Caudate nucleus (tissue), 63 donors: ENCODE measurements at places on chromosomes 7 and 10.

DNA sequence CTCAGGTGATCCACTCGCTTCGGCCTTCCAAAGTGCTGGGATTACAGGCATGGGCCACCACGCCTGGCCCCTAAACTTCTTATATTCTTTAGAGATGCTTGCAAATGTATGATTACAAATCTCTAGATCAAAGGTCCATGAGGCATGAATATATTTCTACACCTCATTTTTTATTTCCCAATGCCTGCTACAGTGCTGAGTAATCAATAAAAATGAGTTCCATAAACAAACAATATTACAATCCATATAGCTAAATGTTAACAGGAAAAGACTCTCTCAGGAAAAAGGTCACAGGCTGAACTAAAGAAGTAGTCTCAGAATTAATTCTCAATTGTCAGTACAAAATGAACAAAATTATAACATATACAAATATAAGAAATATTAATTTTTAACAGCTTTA is 90.8 kb downstream of the LMBR1 start:
- DNase-seq: no peak

- DNase-seq: no peak
Measured at GRCh38 chr7:10802526-10802925, 171.1 kb upstream of the PHF14 start.

GRCh38 chr7:69429911-69430383 is 168.3 kb upstream of the AUTS2 start:
- DNase-seq: no peak

- DNase-seq: no peak
Measured at GRCh38 chr10:558891-559766, 130.3 kb downstream of the DIP2C start.

DNA sequence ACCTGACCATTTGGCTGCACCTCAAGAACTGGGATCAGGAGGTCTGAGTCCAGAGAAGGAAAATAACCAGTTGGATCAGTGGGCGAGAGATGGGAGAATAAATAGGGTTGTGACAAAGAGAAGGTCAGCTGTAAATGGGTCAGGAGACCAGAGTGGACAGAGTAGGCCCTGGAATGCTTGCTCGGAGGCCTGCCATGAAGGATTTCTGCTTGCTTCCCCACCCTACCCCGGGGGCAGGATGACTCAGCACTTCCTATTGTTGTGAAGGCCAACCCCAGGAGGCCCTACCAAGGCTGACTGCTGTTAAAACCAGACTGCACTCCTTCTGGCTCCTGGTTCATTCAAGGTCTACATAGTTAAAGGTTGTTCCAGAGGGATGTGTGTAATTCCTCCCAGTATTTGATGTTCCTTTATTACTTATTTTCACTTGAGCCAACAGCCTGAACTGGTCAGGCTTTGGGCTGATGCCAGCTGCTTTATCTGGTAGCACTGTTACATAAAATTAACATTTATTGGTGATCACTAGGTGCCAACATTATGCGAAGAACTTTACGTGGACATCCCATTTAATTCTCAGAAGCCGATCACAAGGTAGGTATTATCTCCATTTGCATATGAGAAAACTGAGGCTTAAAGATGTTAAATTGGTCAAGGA is 27.3 kb upstream of the IFRD1 start:
- DNase-seq: peak; percentile 4

DNA sequence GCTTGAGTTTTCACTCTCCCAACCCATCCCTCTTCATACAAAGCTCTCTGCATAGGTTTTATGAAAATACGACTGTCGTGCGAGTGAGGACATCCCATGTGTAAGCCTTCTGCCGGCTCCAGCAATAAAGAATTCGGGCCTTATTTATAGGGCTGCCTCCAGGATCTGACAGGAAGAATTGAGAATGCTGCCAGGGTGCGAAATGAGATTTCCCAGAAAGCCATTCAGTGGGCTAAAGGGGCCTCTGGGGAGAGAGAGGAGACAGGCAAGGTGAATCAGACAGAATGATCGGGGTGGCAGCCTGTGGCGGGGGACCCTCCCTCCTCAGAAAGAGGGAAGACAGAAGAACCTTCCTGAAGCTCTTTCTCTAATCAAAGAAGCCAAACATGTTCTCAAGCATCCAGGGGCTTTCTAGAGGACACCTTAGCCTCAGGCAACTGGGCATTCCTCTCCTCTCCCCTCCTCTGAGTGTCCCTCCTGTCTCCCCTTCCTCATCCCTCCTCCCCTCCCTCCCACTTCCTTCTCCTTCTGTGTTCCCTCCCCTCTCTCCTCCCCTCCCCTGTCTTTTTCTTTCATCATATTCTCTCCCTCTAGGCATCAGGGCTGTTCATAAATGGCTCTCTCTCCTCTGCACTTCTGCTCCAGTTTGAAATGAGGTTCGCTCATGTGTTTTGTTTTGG is 410.9 kb downstream of the TYW1 start:
- no peak for DNase-seq

- DNase-seq: no peak
Measured at GRCh38 chr7:92359801-92360200, 87.5 kb upstream of the GATAD1 start.

- no peak for DNase-seq
Measured at GRCh38 chr10:79342295-79342761, 4.9 kb upstream of the PPIF start.

GRCh38 chr10:5323446-5323845 is 41.3 kb upstream of the UCN3 start:
- no peak for DNase-seq

- no peak for DNase-seq
Measured at GRCh38 chr10:75295868-75296441, 60.2 kb upstream of the COMTD1 start.

DNA sequence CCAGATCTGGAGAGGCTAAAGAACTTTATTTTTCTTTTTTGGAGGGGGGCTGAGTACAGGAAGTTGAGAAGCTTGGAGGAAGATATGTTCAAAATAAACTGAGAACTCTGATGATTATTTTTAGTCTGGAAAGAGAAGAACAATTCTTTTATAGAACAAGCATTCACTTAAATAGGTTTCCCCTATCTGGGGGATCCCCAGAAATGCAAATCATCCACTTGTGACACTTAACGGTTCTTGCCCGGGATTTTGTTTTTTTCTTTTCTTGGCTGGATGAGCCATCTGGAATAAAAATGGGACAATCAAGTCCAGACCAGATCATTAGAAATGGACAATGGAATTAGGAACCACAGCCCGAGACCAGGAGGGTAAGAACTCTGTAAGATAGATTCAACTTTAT is 95.9 kb upstream of the EGR2 start:
- DNase-seq: no peak

DNA sequence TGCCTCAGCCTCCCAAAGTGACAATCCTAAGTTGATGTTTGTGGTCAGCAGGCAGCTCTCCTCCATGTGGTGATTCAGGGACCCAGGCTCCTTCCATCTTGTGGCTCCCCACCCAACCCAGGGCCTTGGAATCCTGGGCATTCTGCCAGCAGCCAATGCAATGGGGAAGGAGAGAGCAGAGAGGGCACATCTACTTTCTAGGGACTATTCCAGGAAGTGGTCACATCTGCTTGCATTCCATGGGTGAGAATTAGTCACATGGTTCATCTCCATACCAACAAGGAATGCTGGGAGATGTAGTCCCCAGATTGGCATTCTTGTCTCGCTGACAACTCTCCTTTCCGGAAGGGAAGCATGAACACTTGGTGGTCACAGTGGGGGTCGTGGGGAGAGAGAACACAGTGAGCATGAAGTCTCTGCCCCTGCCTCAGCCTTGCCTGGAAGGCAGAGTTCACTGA is 9.9 kb upstream of the SRRM3 start:
- no peak for DNase-seq

- DNase-seq: no peak
Measured at GRCh38 chr10:23696476-23696875, 257.6 kb downstream of the OTUD1 start.

DNA sequence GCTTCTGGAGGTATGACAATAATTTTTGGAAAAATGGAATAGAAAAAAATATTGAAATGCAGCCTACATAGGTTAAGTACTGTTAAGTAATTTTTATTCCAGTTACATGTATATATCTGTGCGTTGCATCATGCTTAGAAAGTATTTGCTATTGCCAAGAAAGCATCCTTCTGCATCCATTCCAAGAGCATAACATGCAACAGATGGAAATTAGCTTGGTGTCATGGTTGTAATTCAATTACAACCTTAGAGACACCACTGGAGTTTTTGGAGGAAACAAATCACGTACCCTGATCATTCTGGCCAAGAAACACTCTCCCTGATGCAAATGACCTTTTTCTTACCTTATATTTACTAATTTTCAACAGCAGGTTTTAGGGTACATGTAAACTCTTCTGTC is 1.7 kb downstream of the AKR1B1 start:
- DNase-seq: no peak

- no peak for DNase-seq
Measured at GRCh38 chr10:85311613-85312337, 983.4 kb downstream of the CCSER2 start.

- no peak for DNase-seq
Measured at GRCh38 chr7:36937754-36938563, 213.7 kb upstream of the AOAH start.

DNA sequence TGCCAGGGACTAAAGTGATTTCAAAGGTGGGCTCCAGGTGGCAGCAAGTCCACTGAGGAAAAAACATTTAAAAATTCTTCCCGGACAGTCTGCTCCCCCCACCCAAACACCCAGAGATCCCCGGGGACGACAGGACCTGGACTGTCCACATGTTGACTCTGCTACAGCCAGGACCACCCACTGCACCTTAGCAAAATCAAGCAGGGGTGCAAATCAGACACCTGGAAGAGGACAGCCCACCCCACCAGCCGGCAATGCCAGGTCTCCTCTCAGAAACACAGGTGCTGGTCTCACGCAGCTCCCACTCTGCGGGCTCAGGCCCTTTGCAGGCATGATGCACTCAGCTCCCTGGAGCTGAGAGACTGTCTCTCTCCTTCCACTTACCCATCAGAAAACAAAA is 251.9 kb downstream of the TNS3 start:
- DNase-seq: no peak

DNA sequence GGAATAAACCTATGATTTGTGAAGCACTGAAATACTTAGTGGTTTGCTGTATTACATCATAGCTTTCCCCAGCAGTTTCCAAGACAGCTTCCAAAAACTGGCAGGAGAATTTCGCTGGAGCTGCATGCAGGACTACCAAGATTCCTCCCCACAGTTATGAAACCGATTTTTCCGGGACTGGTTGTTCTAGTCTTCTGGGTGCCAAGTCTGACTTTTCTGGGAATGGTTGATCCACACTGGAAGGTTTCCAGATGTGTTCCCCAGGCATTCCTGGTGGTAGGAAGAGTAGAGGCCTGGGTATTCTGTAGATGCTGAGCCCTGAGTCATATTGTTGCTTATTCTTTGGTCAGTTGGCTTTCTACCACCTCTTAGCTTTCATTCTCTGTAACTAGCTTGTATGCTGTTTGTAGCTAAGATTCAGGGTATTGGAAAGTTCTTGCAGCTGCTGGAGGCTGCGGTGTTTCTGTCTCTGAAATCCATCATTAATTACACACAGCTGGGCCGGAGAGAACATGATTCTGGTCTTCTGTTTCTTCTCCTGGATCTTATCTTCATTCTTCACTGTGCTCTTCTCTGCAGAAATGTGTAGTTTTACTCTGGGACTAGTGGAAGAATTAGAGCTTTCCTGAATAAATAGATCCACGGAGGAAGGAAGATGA is 6.3 kb downstream of the ABCC2 start:
- no peak for DNase-seq

GRCh38 chr10:16777473-16778370 is 39.5 kb downstream of the RSU1 start:
- DNase-seq: no peak

GRCh38 chr10:85596389-85596788 is 770.2 kb downstream of the GRID1 start:
- DNase-seq: no peak

DNA sequence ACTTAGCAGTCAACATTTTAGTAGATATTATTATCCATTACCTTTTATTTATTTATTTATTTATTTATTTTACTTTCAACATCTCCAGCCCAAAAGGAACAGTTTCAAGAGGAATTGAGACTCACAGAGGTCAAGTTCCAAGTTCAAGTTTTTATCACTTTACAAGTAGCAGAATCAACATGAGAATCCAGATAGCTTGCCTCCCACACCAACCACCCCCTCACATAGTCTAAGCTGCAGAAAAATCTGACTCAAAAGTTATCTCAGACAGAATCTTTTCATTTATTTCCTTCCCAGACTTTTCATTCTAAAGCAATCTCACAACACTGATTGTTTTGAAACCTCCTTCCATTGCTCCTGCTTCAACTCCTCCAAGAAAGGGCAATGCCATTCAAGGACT is 129.6 kb downstream of the GRM3 start:
- DNase-seq: no peak

GRCh38 chr7:64881461-64882287 is 21.4 kb upstream of the ZNF273 start:
- no peak for DNase-seq

DNA sequence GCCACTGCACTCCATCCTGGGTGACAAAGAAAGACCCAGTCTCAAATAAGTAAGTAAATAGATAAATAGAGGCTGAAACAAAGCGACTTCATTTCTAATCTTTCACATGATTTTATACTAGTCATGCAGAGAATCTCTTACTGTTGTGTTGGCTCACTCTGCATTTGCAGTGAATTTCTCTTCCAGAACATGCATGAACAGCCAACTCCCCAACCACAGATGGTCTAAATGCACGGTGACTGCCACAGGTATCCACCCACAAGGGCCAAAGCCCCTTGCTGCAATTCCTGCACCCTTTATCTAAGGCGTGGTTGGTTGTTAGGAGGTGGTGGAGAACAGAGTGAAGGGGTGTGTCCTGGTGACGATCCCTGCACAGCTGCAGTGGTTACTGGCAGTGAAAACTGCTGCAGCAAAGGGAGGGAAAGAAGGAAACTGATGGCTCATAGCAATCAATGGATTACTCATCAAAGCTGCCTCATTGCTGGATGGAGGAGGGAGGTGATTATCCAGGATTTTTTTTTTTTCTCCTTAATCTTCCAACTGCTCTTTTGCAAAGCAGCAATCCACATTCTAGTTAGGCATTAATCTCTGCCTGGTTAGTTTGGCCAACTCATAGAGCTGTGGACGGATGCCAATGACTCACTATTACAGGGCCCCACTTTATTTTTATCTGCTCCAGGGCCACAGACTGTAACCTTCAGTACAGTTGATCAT is 50.6 kb downstream of the PRTFDC1 start:
- DNase-seq: peak; percentile 32
